Activated T-cell treated with anti-CD3 and anti-CD28 coated beads, Interleukin-2, amount 50 U/mL, for 4 hours (primary cell): ENCODE measurements at places on chromosomes 2 and 18. TPM values are rescaled to one million over a fixed set of nuclear protein-coding genes. Genes with fewer than 3 reads are reported as not detected.

The NPAS2 gene
- 14.6 TPM for total RNA-seq

GRCh38 chr2:120059483-120059882 is 46.6 kb downstream of the EPB41L5 start:
- DNase-seq, result no peak

The MOCOS gene
- total RNA-seq, result 0.34 TPM

GRCh38 chr2:3236300-3237045 is 141.1 kb downstream of the EIPR1 start:
- DNase-seq, result no peak

- no peak for DNase-seq
Measured at GRCh38 chr2:172792711-172793110, 57.1 kb downstream of the RAPGEF4 start.
